ENCODE measurements at places on chromosomes 12 and 14. TPM values are rescaled to one million over a fixed set of nuclear protein-coding genes. Genes with fewer than 3 reads are reported as not detected.
A peak's percentile ranks its signal among the peaks of the same experiment; 100 is the strongest.

ANKRD33 gene
- total RNA-seq: not detected

WIF1 gene
- under 0.01 TPM for total RNA-seq

RPS6KL1 gene
- total RNA-seq: 0.09 TPM

GPR132 gene
- 0.16 TPM for total RNA-seq

ZC3H14 gene
- 78.3 TPM for total RNA-seq

PTGER2 gene
- 1.6 TPM for total RNA-seq

KLHL33 gene
- total RNA-seq: 0.18 TPM

DNA sequence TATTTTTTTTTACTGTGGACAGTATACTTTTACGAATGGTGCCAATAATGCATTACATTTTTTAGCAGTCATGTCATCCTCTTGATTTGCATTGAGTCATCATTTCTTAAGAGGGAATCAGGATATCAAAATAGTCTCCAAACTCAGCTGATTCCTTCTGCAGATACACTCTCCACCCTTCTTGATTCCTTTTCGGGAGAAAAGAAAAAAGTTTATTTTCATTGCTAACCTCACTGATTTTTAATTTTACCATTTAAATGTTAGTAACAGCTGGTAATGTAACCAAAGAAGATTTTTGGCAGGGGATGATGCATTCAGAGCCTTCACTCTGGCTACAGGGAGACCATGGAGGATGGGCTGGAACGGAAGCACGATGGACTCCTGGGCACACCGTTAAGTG lies 47.5 kb downstream of the MRPL42 start:
- DNase-seq: peak; percentile 55

- no peak for DNase-seq
These were observed 47.9 kb downstream of the GTF2A1 start for GRCh38 chr14:81172881-81173280.

DNA sequence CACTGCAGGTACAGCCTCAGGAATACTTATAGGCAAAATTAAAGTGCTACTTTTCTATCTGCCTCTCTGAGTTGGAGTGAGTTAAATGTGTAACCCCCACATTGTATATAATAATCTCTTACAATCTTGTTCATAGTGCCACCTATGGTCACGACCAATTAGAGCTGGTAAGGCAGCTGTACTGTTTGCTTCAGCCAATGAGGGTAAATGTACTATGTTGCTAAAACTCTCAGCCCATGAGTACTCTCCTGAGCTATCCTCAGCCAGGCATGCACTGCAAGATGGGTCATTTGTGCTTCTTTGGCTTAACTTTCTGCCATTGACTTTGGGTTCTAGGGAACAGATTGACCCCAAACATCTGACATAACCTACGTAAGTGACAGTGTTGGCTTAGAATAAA lies 15.0 kb upstream of the MDM2 start:
- no peak for DNase-seq

DNA sequence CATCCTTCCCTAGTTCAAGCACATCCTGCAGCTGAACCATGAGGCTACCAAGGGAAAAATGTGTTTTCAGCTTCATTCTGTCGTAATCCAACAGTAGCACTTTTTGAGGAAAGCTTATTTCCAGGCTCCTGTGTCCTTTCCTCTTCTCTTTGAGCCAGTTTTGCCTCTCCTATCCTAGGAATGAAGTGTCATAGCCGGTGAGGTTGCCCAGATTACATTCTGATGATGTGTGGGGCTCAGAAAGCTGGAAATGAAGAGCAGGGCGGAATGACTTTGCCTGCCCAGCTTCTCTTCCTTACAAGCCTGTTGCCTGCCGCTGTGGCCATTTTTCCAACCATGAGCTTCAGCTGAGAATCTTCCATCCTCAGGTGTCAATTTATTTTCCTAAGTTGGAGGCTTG lies 381.8 kb downstream of the NUAK1 start:
- no peak for DNase-seq

DNA sequence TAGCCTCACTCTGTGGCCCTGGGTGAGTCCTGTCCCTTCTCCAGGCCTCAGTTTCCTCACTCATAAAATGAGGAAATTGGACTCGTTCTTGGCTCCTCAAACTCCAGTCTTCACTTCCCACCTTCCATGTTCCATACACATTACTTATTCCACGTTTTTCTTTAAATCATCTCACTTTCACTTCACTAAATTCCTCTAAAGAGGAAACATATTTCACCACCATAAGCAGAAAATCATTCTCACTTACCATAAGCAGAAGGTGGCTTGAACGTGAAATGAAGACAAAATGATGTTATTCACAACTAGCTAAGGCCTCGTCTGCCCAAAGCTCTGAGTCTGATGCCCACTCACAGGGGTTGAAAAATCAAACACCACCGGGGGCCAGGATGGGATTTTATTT lies 278.3 kb downstream of the ADGRD1 start:
- DNase-seq: no peak

GRCh38 chr14:66746316-66747006 lies 238.5 kb downstream of the GPHN start:
- peak; percentile 70 for DNase-seq

DNA sequence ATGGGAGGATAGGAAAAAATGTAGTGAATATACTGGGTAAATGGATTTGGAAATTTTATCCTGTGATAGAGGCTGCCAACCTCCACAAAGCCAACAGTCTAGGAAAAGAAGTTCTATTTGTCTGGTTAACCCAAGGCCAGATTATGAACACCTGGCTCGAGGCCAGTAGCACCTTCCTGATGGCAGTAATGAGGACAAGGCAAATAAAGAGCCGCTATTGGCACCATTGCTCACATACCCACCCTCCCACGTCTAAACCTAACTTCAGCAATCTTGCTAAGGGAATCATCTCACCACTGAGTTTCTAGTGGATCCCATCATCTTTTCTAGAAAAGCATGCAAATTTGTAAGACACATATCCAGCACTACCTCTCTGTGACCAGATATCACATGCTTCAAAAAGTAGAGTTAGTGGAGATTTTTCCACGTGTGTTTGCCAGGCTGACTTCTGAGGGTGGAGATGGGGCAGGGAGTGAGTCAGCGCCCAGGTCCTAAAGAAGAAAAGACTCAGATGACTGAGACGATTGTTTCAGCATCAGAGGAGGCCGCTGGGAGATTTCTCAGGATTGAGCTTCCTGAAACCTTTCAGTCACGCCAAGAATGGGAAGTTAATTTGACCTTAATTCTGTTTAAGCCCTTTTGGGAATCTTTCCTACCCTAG lies 362.9 kb downstream of the EMP1 start:
- no peak for DNase-seq

DNA sequence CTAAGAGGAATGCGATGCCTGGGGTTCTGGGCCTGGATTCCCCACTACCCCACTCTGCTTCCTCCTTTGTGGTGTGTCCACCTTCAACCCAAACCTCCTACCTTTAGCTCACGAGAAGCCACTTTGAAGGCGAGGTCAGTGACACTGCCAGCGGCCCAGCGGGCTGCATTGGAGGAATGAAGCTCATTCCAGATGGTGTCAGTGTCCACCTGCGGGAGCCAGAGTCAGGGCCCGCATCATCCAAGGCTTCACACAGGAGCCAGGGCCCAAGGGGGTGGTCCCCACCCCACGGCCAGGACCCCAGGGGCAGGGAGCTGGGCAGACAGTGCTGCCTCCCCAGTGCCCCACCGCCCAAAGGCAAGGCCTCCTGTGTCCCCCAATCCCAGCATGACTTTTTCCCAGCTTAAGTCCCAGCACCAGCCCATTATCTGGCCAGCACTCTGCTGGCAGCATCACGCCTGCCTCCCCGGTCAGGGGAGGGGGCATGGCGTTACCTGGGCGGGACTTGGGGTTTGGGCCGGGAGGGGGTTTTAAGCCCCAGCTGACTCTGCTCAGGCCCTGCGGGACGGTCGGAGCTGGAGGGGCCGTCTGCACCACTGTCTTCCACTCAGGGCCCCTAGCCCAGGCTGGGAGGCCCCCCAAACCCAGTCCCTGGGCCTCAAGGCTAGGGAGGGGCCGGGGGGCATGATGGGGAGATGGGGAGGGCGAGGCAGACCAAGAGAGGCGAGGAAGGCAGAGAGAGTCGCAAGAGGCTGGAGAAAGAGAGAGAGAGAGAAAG lies 16.9 kb downstream of the SLC48A1 start:
- DNase-seq: no peak

DNA sequence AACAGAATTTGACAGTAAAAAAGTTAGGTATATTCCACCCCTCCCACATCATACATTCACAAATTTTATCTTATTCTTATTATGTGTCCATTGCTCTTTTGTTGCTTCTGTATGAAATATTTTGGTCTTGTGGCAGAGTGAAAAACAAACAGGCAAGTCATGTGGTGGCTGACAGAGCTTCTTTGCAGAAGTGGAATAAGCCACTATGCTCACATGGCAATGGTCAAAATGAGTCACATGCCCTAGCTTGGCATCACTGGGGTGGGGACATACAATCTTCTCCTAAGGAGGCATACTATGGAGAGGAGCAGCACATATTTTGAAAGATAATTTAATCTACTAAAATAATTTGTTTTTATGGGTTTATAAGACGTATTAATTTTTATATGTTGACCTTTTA lies 27.7 kb upstream of the CMA1 start:
- no peak for DNase-seq

GRCh38 chr14:68633131-68633991 lies 159.5 kb downstream of the ZFP36L1 start:
- DNase-seq: peak; percentile 46

GRCh38 chr12:53568809-53569557 lies 57.2 kb downstream of the ATF7 start:
- peak; percentile 77 for DNase-seq

GRCh38 chr12:88733008-88733407 lies 152.7 kb upstream of the KITLG start:
- no peak for DNase-seq

DNA sequence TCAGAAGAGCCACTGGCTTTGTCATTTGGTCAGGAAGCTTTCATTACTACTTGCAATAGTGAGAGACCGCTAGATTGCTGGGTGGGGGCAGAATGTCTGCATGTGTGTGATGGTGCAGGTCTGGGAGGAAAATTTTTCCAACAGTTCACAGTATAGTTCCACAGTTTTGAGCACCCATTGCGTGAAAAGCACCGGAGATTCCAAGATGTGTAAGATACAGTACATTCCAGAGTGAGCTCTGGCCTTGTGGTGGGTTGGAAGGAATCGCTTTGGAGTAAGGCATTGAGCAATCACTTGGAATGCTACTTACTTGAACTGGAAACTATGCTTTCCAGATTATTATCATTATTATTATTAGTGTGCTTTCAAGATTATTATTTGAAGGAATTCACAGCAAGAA lies 47.6 kb upstream of the FRMD6 start:
- DNase-seq: peak; percentile 98

All from fibroblast of the aortic adventitia (primary cell).